ENCODE measurements at places on chromosomes 16 and 17.

- H3K27me3 ChIP-seq = peaks cover 12% of the 10 kb centered on the region
- no peak overlapping the region for H3K27ac ChIP-seq
- no peak for DNase-seq
- H3K4me3 ChIP-seq = no peak overlapping the region
- H3K4me1 ChIP-seq = no peaks in the 10 kb centered on the region
These were observed 4.8 kb downstream of the EMP2 start for GRCh38 chr16:10575506-10576130.

GRCh38 chr16:70679671-70680494 lies 6.0 kb downstream of the MTSS2 start:
- peaks cover 4% of the 10 kb centered on the region for H3K27me3 ChIP-seq
- no peaks in the 10 kb centered on the region for H3K36me3 ChIP-seq
- H3K27ac ChIP-seq = no peak overlapping the region
- no peak for DNase-seq
- peaks cover 12% of the 10 kb centered on the region for H3K4me1 ChIP-seq

DNA sequence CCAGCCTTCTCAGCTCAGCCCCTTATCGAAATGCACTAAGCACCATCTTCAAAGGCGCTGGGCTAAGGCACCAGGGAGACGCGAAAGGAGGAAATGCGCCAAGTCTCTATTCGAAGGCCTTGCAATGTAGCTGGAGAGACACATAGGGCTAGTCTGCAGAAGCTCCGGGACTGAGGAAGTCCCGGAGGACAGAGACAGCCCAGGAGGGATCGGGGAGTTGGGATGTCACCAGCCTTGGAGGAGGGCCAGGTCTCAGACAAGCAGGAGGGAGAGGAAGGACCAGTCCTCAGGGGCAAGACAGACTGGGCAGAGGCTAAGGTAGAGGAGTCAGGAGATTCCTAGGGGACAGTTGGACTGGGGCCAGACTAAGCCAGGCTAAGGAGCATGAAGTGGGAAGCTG lies 8.5 kb downstream of the C17orf100 start:
- H3K4me3 ChIP-seq = no peak overlapping the region
- H3K27ac ChIP-seq = peak overlapping the region; percentile 60
- H3K4me1 ChIP-seq = peaks cover 40% of the 10 kb centered on the region
- peaks cover 5% of the 10 kb centered on the region for H3K36me3 ChIP-seq
- no peak for DNase-seq

DNA sequence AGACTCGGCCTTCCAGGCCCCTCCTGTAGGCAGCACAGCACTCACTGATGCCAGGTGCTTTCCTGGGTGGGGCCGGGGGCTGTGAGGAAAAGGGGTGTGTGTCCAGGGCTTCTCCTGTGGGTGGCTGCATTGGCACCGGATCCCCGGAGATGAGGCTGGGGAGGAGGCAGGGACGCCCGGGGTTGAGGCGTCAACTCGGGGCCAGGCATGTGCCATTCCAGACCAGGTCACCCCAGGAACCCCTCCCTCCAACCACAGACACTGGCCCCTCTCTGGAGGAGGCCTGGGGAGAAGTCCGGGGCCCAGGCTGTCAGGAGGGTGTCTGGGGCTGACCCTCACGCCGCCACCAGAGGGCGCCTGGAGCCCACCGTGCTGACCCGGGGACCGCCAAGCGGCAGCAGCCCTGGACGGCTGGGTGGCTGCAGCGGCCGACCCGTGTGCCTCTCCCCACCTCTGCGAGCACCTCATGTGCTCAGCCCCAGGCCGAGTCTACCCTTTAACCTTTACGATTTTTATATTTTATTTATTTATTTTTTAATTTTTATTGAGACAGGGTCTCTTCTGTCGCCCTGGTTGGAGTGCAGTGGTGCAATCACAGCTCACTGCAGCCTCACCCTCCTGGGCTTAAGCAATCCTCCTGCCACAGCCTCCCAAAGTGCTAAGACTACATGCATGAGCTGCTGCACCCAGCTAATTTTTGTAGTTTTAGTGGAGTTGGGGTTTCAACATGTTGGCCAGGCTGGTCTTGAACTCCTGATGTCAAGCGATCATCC lies 3.2 kb upstream of the METRN start:
- peaks cover 45% of the 10 kb centered on the region for H3K27me3 ChIP-seq
- no peaks in the 10 kb centered on the region for H3K36me3 ChIP-seq
- peak; percentile 78 for DNase-seq
- H3K4me3 ChIP-seq = no peak overlapping the region
- H3K4me1 ChIP-seq = peaks cover 8% of the 10 kb centered on the region
- no peak overlapping the region for H3K27ac ChIP-seq

Data from activated CD4-positive, alpha-beta T cell treated with anti-CD3 and anti-CD28 coated beads, Interleukin-2, amount 10 ng/mL, durations not matched to agents 7 days and 5 days (primary cell).